Tongue (tissue), 3 donors: ENCODE measurements at places on chromosomes 4 and X. TPM values are rescaled to one million over a fixed set of nuclear protein-coding genes. Genes with fewer than 3 reads are reported as not detected.

The GAGE12H gene
- total RNA-seq: not detected

The SPP1 gene
- 28.9 TPM for total RNA-seq

The SLC35A2 gene
- 11.1 TPM for total RNA-seq

The CYTL1 gene
- 4.6 TPM for total RNA-seq

The THAP9 gene
- total RNA-seq: 18.9 TPM

The GRID2 gene
- total RNA-seq: 1.6 TPM

The MAGED4 gene
- 3.5 TPM for total RNA-seq

The SATL1 gene
- total RNA-seq: 0.10 TPM

The USP51 gene
- total RNA-seq: 7.2 TPM

The BTK gene
- 3.6 TPM for total RNA-seq

The EPGN gene
- total RNA-seq: not detected

The FTSJ1 gene
- total RNA-seq: 22.8 TPM

The CT47A7 gene
- total RNA-seq: not detected
